ENCODE measurements at places on chromosomes 1 and 21.
A peak's percentile ranks its signal among the peaks of the same experiment; 100 is the strongest.

- no peak for DNase-seq
These were observed 197.8 kb downstream of the LYPLAL1 start for GRCh38 chr1:219371471-219371870.

DNA sequence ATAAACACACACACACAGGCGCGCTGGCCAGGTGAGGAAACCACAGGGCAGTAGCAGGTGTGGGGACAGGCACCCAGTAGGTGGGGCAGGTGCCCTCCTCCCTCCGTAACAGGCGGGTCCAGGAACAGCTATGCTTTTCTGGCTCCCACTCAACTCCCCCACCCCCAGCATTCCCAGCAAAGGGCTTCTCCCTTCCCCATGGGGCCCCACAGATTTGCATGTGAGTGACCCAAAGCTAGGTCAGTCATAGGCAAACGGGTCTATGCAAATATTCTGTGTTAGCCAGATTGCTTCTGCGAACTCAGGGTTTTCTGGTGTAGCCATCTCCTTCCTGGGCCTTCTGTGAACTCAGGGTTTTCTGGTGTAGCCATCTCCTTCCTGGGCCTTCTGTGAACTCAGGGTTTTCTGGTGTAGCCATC lies 114.2 kb downstream of the SIK1 start:
- DNase-seq: no peak

- no peak for DNase-seq
These were observed 44.6 kb downstream of the PDPN start for GRCh38 chr1:13628218-13628617.

DNA sequence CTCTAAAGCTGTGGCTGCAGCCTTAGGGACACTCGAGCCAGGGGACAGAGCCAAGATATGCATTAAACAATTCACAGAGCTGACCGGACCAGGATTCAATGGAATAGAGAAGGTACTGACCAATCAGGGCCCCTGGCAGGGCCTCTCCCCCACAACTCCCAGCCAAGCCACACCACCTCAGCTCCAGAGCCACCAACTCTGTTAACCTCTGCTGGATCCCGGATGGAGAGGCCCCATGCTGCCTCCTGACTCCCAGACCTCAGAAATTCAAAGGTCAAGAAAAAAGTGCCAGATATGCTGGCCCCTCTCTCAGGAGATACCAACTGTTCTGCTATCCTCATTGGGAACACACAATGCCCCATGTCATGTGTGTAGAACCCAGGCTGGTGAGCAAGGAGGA lies 62.1 kb downstream of the CD46 start:
- no peak for DNase-seq

DNA sequence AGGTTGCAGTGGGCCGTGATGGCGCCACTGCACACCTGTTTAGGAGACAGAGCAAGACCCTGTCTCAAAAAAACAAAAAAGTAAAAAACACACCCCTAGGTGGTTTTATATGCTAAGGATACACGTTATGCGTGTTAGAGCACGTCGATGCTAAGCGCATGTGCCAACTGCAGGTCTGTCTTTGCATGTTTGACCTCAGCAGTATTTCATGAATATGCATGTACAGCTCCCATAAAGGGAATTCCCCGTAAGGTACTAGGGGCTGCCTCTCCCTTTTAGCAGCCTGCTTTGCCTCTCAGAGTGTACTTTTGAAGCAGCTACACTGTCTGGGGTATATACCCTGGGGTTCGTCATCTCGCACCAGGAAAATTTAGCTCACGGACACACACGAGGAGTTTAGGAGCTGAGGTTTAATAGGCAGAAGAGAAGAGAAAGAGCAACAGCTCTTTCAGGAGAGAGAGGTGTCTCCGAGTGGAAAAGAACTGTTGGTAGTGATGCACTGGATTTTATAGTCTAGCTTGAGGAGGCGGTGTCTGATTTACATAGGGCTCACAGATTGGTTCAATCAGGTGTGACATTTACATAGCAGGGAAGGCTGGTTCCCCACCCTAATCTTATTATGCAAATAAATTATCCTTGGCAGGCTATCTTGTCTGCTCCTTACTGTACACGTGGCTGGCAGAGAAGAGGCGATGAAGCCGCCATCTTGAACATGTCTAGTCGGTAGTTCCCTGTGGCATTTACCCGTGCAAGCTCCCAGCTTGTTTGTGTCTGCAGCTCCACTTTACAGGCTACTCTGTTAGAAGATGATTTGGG lies 4.2 kb upstream of the OTUD3 start:
- DNase-seq: no peak

DNA sequence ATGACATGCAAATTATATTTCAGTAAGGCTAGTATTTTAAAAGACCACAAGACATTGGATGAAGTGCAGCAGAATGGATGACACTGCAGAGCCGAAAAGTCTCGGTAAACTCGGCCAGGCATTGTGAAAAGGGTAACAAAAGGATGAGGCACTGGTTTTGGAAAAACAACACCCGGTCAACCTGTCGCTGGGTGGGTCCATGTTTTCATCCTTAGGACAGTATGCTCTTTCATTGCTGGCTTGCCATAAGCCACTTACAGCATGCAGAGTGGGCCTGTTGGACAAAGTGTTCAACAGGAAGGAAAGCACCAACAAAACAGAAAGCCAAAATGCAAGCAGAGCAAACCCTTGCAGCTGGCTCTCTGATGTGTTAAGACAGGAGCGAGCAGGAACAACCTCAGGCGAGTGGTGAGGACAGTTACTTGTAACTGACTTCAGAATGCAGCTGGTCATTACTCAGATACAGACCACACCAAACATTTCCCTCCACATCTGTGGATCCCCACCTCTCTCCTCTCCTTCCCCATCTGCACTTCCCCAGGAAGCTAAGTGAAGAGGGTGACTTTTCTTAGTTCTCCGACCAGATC lies 2.9 kb upstream of the RCAN1 start:
- DNase-seq: no peak

GRCh38 chr1:6497867-6498575 lies 6.6 kb upstream of the PLEKHG5 start:
- DNase-seq: no peak

- DNase-seq: peak; percentile 65
These were observed 1.1 kb upstream of the PRXL2B start for GRCh38 chr1:2585318-2586092.

- no peak for DNase-seq
These were observed 52.6 kb upstream of the EPS8L3 start for GRCh38 chr1:109816175-109816811.

- DNase-seq: no peak
These were observed 60.4 kb downstream of the DNTTIP2 start for GRCh38 chr1:93818570-93818959.

GRCh38 chr1:109315288-109315687 lies 8.5 kb upstream of the MYBPHL start:
- DNase-seq: no peak

- DNase-seq: no peak
These were observed 145.1 kb downstream of the KCNJ6 start for GRCh38 chr21:37771181-37771580.

GRCh38 chr1:100304921-100305320 lies 38.9 kb downstream of the RTCA start:
- no peak for DNase-seq

- no peak for DNase-seq
These were observed 55.6 kb downstream of the KLHDC7A start for GRCh38 chr1:18536356-18536755.

DNA sequence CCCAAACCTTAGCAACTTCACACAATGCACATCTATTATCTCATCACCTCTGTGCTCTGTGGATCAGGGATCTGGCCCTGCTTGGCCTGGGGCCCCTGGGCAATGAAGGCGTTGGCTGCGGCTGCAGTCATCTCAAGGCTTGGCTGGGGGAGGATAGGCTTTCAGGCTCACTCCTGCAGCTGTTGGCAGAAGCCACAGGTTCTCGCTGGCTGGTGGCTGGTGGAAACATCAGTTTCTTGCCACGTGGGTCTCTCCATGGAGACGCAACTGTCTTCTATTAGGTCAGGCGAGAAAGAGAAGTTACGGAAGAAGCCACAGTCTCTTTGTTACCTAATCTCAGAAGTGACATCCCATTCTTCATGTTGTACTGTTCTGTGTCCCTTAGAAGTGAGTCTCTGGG lies 3.6 kb upstream of the NPPA start:
- no peak for DNase-seq

DNA sequence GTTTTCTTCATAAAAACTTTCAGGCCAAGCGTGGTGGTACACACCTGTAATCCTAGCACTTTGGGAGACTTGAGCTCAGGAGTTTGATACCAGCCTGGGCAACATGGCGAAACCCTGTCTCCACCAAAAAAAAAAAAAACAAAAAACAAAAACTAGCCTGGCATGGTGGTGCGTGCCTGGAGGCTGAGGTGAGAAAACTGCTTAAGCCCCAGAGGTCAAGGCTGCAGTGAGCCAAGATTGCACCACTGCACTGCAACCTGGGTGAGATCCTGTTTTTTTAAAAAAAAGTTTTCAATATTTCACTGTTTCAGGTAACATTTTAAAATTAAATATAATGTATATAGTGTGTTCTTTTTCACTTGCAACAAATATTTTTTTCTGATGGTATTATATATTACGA lies 13.5 kb upstream of the B3GALT2 start:
- no peak for DNase-seq

DNA sequence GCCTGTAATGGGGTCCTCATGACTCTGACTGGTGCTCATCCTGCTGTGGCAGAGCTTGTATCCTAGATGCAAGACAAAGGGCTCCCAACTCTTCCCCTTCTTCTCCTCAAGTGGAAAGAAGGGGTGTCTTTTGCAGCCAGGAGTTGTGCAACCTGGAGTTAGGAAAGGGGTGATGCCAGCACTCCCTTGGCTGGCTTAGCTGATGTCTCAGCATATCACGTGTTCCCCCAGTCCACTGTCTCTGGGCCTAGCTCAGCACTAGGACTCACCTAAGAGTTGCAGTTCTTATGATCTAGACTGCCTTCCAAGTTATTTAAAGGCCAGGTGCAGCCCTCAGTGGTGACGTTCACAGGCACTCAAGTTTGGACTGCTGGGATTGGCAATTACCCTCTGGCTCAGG lies 146.2 kb upstream of the GORAB start:
- no peak for DNase-seq

DNA sequence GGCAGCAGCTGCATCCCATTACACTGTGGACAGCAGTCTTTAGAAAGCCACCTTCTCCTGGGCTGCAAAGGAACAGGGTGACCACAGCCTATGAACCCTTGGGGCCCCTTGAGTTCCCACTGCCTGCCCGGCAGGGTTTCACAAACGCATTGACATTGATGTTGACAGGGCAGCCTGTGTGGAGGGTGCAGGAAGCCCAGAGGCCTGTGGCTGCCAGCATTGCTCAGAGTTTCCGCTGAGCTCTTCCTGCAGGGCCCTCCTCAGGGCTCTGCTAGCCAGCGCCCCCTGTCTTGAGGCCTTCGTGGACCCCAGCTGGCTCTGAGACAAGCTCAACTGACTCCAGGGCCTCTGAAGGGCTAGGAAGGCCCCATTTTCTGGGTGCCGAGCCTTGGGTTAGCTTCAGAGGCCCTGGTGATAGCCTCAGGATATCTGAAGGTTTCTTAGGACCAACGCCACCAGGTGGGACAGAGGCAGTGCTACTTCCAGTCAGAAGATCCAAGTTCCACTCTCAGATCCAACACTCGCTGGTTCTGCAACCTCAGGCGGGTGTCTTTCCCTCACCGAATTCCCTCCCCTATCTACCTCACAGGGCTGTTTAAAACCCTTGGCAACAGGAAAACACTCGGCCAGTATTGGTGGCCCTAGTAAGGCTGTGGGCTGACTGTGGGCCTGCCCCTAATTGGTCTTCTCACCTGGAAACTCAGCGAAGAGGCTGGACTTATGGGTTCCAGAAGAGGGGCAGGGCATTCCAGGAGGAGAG lies 27.2 kb upstream of the EPS8L3 start:
- peak; percentile 73 for DNase-seq

DNA sequence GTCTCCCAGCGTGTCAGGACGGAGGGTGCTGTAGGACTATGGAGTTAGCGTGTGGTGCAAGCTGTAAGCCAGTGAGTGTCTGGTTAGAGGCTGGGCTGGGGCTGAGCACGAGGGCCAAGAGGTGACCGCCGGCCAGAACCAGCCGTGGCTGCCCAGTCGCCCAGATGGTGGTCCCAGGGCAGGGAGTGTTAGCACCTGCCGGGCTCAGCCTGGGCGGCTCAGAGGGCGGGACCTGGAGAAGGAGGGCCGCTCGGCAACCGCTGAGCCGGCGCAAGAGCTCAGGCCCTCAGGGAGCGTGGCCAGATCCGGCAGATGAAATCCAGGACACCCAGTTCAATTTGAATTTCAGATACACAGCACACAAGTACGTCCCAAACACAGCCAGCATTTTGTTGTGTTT lies 87.9 kb downstream of the PRDM16 start:
- DNase-seq: no peak

GRCh38 chr21:38918607-38919346 lies 113.0 kb downstream of the ETS2 start:
- no peak for DNase-seq

GRCh38 chr1:228794810-228795209 lies 59.5 kb downstream of the RHOU start:
- peak; percentile 24 for DNase-seq

- DNase-seq: no peak
These were observed 6.2 kb upstream of the AGTRAP start for GRCh38 chr1:11729498-11730428.

DNA sequence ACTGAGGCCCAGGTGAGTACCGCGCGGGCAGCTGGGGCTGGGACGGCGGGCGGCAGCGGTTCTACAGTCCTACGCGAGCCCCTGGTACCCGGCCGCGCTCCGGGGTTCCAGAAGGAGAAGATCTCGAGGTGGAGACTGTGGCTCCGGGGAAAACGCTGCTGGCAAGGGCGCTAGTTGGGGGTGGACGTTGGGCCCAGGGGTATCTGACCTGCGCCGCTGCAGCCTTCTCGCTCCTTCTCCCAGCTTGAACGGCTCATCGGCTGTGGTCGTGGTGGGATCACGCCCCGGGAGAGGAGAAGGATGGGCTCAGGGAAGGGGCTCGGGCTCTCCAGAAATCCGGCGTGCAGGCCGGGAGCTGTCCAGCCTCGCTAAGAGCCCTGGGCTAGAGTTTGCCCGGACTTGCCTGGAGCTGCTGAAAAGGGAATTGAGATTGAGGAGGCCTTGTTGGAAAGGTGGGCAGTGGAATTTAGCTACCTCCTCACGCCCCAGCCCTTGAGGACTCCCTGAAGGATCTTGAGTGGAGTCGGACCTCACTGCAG lies 1.1 kb upstream of the POU3F1 start:
- DNase-seq: no peak

- no peak for DNase-seq
These were observed 85.4 kb downstream of the TBX15 start for GRCh38 chr1:118902711-118903191.

- DNase-seq: no peak
These were observed 18.8 kb upstream of the TENT5B start for GRCh38 chr1:27031235-27032118.

DNA sequence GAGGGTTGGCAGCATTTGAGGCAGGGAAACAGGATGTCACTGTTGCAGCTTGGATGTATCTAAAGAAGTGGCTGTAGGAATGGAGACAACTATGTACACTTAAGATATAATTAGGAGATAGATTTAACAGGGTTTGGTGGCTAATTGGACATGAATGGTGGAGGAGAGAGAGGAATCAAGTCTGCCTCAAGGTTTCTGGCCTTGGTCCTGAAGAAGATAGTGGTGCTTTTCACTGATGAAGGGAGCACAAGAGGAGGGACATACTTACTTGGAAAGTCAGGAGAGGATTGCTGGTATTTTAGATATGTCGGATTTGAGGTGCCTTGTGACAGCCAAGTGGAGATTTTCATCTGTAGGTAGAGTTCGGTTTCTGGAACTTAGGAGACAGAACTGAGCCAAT lies 123.9 kb downstream of the ST6GALNAC3 start:
- no peak for DNase-seq

Data from activated T-helper 1 cell treated with anti-CD3 and anti-CD28 coated beads, Interleukin-12 subunit alpha, Interleukin-12 subunit beta, Interleukin-2, Interleukin-4 antibody, amounts not matched to agents 30 ng/mL and 10 ng/mL and 1 ng/mL, durations not matched to agents 14 hours and 24 hours and 36 hours (primary cell).